Cerebellar cortex (tissue), 1 donor: ENCODE measurements at places on chromosomes 13 and 19.

DNA sequence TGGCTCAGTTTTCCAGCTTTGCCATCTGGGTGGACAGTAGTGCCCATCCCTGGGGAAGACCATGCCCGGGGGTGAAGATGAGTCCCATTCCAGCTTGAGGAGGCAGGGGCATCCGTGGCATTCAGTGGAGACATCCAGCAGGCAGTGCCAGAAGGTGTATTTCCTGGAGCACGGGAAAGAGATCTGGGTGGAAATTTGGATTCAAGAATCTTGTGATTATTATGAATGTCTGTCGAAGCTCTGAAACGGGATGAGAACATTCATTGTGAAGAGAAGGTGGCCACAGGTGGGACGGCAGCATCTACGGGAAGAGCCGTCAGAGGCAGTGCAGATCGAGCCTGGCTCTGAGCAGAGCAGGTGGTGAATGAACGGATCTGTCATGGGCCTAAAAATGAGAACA, 167.3 kb upstream of the RNF113B start:
- no peak for DNase-seq

DNA sequence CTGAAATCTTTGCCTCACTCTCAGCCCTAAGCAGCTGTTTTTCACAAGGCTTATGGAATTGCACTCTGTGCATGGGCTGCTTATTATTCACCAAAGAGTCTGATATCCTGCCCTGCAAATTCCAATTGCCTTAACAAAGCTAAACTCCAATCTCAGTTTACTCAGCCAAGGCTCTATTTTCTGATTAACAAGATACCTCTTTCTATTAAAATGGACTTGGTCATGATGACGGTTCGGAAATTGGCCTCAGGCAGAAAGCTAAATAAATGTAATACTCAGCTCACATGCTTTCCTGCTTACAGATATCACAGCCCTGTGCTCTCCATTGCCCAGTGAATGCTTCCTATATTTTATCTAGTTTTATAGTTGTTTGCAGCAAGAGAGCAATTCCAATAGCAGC, 1270.8 kb downstream of the PCDH9 start:
- no peak for DNase-seq

DNA sequence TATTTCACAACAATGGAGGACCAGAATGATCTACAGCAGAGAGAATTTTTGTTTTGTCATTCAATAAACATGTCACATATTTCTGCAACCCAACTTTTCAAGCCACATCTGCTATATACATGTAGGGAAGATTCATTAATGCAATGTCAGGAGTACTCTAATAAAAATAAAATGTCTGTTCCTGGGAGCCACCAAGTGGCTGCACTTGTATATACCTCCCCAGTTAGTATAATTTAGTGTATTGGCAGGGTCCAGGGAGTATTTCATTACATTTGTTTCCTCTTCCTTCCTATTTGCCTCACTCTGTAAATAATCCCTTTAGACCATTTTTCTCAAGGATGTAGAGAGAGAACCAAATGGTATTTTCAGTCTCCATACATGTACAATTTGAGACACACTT, 1169.0 kb downstream of the DIAPH3 start:
- no peak for DNase-seq

DNA sequence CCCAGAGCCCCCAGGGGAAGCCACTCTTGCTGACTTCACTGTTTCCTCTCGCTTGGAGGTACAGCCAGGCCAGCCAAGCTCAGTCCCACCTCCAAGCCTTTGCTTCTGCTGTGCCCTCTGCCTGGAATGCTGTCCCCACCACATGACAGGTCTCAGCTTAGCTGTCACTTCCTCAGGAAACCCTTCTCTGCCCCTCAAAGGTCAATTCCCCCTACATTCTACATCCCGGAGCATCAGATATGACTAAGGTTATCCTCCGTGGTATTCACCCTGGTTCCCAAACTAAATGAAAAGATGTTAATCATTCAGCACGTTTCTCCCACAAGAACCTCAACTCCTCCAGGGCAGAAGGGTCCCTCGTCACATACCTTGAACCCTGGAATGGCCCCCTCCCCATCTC, 53.5 kb downstream of the PTPRS start:
- DNase-seq: no peak

DNA sequence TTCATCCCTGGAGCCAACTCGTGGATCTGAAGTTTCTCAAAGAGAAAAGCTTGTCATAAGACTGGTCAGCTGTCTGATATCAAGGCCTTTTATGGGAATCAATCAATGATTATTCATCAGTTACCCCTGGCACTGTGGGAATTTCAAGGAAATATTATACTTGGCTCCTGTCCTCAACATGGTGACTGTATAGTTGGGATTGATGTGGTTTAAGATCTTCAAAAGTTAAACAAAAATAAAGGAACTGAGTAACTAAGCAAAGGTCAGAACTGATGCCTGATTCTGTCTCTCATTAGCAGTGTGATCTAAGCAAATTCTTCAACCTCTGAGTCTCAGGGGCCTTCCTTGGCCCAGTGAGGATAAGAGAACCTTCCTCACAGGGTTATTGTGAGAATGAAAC, 22.2 kb upstream of the SERPINE3 start:
- no peak for DNase-seq
